Stimulated activated CD8-positive, alpha-beta memory T cell treated with anti-CD3 and anti-CD28 coated beads, Interleukin-4, amount 100 ng/mL, for 1 hour (primary cell): ENCODE measurements at places on chromosomes 16 and 17.

GRCh38 chr17:37284191-37284590, 91.6 kb upstream of the C17orf78 start:
- DNase-seq = no peak

GRCh38 chr17:412211-413015, 59.8 kb upstream of the RPH3AL start:
- no peak for DNase-seq

- DNase-seq = peak; percentile 26
Measured at GRCh38 chr17:57114085-57114673, 29.1 kb downstream of the AKAP1 start.

GRCh38 chr16:54597222-54597621, 310.6 kb upstream of the IRX3 start:
- DNase-seq = no peak

DNA sequence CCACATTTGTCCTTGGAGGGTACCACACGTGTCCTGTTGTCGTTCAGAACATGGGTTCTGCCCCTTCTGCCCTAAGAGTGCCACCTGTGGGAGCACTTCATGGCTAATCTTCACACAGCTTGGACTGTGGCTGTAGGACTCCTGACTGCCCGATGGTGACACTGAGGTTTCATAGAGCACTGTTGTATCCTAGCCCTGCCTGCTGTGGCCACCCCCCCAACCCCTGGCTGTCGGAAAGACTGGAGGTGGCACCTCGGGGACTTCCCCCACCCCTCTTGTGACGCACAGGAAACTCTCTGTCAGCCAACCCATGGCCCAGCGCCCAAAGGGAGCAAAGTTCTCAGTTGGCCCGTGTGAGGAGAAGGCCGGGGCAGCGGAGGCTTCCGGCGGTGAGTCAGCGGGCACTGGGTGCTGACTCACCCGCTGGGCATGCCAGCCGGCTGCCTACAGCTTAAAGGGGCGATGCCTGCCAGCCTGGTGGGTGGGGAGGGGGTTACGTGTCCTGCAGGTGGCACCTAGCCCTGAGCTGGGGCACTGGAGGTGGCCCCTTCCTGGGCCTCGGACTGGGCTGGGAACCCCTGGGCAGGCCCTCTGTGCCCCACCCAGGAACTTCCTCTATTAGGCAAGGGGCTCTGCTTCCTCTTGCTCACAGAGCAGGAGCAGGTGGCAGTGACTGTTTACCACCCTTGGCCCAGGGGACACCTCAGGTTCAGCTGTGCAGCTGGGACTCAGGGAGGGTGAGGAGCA, 3.4 kb downstream of the MAP2K3 start:
- peak; percentile 95 for DNase-seq

DNA sequence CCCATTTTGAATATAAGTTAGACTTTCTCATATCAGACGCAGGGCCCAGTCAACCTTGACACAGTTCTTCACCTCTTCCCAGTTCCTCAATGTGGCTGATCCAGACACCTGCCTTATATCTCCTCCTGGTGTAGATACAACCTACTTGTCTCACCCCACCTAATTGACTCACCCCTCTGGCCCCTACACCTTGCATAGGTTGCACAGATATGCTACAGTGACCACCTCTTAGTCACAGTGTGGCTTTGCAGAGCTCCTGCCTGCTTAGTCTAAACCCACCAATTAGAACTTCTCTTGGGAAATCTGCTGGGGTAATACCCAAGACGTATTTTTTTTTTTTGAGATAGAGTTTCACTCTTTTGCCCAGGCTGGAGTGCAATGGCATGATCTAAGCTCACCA, 16.8 kb downstream of the CHP2 start:
- no peak for DNase-seq

- no peak for DNase-seq
Measured at GRCh38 chr16:48971571-48972077, 310.0 kb downstream of the CBLN1 start.

GRCh38 chr17:14268264-14268663, 31.6 kb upstream of the CDRT15 start:
- DNase-seq = no peak

GRCh38 chr16:68517606-68518166, 21.4 kb upstream of the ZFP90 start:
- DNase-seq = no peak

DNA sequence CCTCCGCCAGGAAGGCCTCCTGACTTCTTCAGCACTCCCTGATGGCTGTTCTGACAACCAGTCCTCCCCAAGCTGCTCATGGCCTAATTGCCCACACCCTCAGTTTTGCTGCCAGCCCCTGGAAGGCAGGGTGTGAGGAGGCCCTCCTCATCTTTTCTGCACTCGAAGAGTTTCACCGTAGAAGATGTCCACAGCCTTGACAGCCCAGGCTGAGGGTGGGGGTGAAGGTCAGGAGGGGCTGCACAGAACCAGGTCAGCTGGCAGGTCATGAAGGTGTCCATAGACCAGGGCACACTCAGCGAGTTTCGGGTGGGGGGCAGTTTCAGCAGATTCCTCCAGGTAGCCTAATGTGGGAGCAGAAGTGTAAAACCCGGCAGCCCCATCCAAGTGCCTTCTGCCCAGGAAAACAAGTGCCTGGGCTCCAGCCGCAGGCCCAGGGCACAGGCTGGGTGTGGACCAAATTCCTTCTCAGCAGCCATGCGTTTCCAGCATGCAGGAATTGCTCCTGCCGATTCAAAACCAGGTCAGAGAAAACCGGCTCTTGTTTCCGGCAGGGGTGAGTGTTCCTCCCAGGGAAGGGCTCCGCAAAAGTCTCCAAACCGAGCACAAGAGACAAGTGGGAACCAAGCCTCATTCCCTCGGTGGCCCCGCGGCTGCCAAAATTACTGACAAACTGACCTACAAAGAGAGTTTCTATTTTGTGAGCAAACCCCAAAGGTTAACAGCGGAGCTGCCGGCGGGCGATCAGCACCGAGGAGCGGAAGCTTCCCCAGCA, 228.8 kb downstream of the C16orf78 start:
- DNase-seq = no peak

DNA sequence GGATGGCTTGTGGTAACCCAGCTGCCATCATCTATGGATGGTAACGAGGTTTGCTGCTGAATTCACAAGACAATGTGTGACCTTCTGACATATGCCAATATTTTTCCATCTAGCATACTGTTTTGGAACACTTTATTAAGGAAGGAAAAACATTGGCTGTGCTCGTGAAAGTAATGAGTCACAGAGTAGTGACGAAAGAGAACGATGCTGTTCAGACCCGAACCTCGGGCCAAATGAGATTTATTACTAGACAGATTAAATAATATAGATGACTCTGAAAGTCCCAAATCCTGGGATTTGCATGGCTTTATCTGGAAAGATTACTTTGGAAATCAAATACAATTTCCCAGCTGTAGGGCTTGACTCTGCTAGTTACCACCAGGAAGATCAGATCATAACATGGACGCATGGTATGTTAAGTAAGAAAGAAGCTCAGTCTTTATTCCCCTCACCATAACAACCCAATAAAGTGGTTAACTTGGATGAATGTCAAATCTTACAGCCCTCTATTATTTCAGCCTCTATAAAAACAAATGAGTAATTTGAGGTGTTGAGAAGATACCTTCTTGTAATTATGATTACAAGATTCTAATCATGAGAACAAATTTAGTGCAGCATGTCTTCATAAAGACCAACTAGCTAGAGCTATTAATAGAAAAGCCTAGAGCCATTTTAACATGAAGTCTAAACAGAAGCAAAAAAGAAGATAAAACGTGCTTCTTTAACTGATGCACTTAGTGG, 32.6 kb downstream of the ERN1 start:
- no peak for DNase-seq

DNA sequence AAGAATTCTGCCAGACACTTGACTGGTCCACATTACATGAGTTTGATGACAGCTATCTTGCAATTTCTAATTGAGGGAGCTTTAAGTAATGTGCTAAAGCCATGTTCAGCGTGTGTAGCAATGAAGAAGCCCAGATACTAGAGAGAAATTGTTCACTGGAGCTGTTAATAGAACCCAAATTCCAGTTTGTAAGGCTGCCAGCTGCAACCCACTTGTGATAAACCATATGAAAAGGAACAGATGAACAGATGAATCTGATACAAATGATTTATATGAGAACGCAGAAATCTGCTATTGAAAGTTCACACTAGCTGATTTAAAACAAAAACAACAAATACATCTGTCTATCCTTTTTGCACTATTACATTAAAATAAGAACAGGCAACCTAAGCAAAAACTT, 6.2 kb downstream of the NACA2 start:
- DNase-seq = no peak

DNA sequence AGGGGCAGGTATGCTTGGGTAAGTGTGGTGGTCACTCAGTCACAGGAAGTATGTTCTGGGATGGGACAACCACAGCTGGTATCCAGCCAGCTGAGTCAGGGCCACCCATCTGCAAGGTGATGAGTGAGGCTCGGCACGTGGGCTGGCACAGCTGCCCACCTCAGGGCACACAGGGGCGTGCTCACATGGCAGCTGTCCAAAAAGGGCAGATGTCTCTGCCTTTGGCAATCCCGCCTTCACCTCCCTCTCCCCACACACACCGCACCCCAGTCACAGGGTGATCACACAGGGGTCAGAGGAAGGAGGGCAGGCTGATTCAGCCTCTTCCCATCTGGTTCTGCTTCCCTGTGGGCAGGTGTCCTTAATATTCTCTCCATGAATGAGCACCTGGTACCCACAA, 85.9 kb upstream of the TOB1 start:
- no peak for DNase-seq

DNA sequence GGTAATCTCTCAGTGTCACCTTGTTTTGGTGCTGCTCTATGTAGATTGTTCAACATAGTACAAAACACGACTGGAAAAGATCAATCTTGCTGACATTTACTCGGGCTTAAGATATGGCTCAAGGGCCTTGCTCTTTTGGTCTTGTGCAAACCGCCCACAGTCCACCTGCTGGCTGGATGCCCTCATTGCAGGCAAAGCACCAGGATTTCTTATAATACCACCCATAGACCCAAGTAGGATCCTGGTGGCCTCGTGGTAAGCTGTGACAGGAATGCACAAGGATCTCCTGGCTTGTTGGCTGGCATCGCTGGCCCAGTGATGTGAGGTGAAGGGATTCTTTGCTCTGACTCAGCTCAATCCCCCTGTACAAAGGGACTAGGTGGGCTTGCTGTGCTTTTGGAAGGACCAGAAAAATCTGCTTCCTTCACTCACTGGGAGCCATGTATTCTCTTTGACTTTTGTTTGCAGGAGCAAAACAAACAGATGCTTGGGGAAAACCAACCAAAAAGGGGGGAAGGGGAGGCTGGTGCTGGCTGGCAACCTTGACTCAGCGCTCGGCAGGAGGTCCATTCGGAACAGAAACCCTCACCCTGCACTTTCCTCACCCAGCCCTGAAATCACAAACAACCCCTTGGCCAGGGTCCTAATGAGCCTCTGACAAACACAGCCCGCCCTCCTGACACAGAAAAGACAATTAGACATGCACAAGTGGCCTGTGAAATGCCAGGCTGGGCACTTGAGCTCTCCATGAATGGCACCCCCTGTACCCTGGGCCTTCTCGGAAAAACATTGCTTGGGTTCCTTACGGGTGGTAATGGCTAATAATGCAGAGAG, 36.6 kb upstream of the MED9 start:
- DNase-seq = peak; percentile 55

DNA sequence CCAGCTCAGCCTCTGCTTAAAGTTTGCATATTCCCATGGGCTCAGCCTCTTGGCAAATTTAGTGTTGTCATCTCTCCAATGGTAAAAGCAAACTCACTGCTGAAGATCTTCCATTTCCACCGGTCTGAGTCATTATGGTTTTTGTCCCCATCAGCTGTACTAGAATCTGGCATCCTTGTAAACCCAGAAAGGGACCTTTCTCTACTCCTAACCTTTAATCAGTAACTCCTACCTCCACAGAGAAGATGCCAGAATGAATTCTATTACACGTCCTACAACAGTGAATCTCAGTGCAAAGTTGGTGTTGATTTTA, 45.8 kb downstream of the ZNF652 start:
- DNase-seq = no peak

DNA sequence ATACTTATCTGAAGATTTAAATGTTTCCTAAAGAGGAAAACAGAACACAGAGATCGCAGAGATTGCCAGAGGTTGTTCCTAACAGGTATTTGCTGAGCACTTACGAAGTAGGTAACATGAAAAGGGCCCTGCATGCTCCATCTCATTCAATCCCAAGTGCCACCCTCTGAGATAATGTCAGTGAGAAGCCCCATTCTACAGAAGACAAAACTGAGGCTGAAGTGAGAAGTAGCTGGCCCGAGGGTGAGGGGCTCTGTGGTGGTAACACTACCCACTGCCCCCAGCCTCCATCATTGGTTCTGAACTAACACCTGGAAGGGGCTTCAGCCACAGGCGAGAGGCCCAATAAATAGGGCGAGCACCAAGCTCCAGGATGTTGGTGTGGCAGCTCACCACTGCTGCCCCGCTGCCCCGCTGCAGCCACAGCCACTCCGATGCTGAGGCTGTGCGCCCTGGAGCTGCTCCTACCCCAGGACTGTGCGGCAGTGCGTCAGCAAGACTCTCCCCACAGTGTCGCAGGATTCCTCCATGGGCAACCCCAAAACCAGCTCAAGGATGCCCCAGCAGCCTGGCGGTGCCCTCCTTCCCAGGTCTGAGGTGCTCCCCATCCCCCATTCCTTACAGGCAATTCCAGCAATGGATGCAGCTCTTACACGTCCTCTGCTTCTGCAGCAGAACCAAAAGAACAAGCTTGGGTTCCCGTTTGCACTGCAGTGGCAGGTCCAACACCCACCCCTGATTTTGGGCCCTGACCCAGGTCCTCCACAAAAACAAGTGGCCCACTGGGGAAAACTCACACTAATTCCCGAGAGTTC, 10.3 kb downstream of the FLCN start:
- no peak for DNase-seq

DNA sequence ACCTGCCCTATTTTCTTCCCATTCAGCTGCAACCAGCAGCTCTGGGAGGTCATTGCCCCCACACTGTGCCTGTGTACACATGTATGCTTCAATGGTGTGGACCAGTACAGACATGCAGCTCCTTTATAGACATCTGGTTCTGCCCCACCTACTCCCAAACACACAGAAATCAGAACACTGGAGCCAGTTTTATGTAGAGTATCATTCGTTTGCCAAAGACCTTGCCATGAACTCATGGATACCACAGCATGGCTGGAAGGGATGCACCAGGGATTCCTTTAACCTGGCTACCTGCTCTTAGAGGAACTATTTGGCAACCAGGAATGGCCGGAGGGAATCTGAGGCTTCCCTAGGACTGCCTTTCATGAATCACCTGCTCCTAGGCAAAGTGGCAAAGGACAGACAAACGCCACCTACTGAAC, 60.4 kb downstream of the ZFHX3 start:
- DNase-seq = no peak

- DNase-seq = no peak
Measured at GRCh38 chr17:36888236-36888951, 48.9 kb upstream of the LHX1 start.
